ENCODE measurements at places on chromosomes 1 and 21.

DNA sequence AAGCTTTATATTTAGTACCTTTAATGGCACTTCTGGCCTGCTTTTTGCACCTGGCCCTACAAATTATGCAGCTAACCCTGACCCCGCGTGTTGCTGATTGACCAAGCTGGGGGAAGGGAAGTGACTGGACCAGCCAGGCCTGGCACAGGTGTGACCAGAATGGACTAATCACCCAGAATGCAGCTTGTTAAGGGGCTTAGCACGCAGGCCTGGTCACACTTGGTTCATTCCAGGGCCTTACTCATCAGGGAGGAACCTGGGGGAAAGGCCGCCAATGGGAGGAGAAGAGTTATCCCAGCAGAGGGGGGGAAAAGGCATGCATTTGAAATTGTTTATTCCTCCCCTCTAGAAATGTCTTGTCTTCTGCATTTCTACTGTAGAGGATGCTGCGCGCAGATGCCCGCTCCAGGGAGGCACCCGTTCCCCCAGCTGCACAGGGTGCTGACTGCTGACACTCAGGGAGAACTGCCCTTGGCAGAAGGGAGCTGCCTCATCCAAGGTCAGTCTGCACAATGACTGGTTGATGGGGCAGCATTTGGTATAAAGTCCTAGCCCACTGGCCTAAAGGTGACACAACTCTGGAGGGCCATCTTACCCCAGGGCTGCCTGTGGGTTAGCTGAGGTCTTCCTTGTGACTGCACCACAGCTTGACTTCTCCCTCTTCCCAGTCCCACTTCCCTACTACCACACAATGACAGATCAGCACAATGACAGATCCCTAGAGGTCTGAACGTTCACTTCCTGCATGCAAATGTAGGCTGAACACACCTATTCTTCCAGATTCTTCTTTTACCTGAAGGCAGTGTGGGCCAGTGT is 29.0 kb downstream of the DHCR24 start:
- DNase-seq, result no peak

DNA sequence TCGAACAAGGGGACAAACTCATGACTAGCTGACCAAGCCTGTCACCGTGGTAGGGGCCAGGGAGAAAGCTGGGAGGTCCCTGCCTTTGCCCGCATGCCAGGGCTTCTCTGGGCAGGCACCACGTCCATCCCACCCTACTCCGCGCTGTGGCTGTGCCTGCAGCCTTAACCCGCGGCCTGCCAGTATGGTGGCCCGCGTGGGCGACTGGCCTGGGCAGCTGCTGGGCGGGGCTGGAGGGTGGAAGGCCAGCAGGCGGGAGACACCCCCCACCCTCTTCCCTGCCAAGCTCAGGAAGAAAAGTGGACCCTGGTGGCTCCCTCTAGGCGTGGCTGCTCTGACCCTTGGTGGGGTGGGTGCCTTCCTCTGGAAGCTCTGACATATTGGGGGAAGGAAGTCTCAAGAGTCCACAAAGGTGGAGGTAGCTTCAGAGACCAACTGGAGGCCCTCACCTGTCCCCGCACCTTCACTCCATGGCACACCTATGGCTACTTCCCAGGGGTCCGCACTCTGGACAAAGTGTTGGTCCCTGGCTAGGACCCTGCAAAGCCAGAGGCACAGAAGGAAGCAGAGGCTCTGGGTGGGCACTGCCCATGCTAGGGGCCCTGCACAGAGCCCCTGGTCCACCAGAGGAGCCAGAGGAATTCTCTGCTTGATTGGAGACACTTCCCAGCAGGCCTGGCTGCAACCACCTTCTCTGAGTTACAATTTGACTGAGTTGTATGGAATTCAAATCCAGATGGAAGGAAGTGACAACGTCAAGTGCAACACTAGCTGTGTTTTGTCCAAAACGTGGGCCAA is 3.3 kb upstream of the SKI start:
- no peak for DNase-seq

DNA sequence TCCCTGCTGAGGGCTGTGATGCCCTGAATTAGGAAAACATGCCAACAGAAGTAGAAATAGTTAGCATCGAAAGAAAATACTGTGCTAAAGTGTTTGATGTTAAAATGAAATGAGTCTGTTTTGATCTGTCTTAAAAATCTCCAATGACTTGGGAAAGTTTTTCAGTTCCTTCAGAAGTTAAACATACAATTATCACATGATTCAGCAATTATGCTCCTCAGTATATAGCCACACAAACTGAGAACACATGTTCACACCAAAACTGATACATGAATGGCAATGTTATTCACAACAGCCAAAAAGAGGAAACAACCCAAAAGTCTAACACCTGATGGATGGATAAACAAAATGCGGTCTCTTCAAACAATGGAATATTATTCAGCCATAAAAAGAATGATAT is 130.6 kb downstream of the PTPN14 start:
- no peak for DNase-seq

GRCh38 chr1:196063294-196063693 is 544.9 kb downstream of the KCNT2 start:
- DNase-seq, result no peak

- no peak for DNase-seq
Observed at GRCh38 chr21:45027241-45028196, 46.9 kb upstream of the ADARB1 start.

DNA sequence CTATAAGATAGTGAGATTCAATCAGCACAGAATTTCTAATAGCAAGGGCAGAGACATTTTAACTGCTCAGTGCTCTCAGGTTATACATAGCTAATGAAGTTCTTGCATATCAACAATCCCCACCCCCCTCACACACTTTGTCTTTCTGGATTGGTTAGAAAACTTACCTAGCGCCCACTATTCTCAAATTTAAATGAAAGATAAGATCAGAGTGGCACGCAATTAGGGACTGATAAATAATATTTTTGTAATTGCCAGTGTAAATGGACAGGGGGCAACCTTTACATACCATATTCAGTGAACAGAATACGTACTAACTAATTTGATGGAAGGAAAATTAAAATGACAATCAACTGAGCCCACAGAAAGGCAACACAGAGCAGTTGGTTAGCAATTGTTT is 11.7 kb downstream of the SELL start:
- no peak for DNase-seq

- DNase-seq, result no peak
Observed at GRCh38 chr1:41006942-41007865, 14.3 kb downstream of the SLFNL1 start.

GRCh38 chr1:117312453-117313138 is 54.7 kb upstream of the MAN1A2 start:
- DNase-seq, result no peak

DNA sequence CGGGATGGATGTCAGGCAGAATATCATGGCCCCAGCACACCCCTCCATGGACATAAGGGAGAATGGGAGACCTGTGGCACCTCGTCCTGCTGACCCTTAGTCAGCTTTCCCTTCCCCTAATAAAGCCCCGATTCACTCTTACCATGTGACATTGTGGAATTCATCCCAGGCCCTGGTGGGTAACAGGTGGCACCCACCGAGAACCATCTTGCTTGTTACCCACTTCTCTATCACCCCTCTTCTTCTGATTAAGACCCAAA is 32.9 kb downstream of the CSMD2 start:
- no peak for DNase-seq

- DNase-seq, result no peak
Observed at GRCh38 chr1:57089855-57090254, 124.0 kb upstream of the C8B start.

GRCh38 chr1:245969283-245969682 is 537.8 kb downstream of the SMYD3 start:
- peak; percentile 22 for DNase-seq

DNA sequence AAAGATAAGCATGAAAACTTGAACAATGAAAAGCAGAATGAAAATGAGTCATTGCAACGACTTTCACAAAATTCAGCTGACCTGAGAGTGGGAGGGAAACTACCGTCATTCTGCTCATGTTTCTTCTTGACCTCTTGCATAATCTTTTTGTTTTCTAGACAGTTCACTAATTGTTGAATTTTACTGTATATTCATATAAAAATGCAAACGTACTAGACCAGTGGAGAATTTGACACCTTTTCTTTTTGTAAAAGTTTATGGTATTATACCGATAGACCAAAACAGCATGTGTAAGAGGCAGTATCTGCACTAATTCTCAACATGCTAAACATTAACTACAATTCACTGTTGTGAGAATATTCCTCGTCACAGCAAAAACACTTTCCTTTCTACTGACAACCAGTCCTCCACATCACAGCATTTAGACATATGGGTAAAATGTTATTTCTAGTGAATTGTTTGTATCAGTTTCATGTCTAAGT is 137.8 kb downstream of the GREM2 start:
- DNase-seq, result no peak

- peak; percentile 57 for DNase-seq
Observed at GRCh38 chr1:240190881-240191401, 99.3 kb downstream of the FMN2 start.

DNA sequence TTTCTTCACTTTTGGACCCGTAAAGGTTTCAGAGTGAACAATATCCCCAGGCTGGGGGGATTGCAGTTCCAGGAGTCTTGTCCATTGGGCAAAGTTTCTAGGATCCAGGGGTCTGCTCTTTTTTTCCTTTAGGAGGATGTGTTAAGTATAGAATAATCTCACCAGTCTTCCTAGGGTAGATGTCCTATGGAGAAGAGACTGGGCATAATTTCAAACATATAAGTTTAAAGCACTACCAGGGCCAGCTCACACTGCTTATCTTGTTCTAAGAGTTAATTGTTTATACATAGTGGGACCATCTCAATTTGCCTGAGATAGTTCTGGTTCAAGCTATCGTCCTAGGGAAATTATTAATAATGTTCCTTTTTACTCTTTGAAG is 1.2 kb downstream of the CHI3L2 start:
- no peak for DNase-seq

GRCh38 chr1:243325305-243325890 is 69.6 kb downstream of the SDCCAG8 start:
- peak; percentile 77 for DNase-seq

- no peak for DNase-seq
Observed at GRCh38 chr1:201614262-201615015, 75.5 kb downstream of the NAV1 start.

GRCh38 chr1:75126611-75127101 is 7.5 kb upstream of the LHX8 start:
- DNase-seq, result no peak

GRCh38 chr1:27614625-27615344 is 10.8 kb upstream of the AHDC1 start:
- DNase-seq, result no peak

DNA sequence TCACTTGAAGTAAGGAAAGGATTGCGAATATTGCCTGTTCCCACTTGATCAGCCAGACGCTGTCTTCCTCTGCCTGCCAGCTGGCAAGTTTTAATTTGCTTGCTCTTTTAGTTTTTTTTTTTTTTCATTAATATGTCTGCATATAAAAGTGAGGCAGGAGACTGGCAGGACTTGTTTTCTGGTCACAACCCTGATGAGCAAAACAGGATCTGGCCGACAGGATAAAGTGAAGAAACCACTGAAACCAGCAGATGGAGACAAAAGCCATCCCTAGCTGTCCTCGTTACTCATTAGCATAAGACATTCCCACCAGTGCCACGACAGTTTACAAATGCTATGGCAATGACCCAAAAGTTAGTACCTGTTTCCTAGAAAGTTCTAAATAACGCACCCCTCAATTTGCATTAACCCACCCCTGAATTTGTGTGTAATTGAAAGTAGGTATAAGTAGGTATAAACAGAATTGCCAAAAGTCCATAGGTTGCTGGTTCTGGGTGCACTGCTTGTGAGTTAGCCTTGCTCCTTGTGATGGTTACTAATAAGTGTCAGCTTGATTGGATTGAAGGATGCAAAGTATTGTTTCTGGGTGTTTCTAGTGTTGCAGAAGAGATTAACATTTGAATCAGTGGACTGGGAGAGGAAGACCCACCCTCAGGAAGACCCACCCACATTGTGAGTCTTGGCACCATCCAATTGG is 60.8 kb downstream of the ZNF684 start:
- peak; percentile 77 for DNase-seq

GRCh38 chr1:12617901-12618660 is at the start of gene DHRS3:
Gene DHRS3, minus strand, starts transcription at chr1:12618210. Its CDS starts 862 bp downstream, at chr1:12617348.
- no peak for DNase-seq

- peak; percentile 90 for DNase-seq
Observed at GRCh38 chr1:89566761-89567174, 42.1 kb downstream of the LRRC8B start.

DNA sequence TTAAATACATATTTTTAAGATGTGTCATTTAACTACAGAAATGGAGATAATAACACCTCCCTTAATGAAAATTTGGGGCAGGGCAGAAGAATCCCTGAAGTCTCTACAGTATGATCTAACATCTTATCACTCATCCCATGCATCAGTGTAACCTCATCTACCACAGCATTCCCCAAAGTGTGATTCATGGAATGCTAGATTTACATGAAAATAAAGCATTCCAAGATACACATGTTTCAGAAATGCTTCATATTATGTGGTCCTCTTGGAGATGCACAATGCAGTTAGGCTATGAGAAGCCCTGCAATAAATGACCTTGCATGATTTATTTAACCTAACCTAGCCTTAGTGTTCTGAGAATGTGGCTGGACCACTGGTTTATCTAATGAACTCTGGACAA is 166.9 kb upstream of the SYT6 start:
- no peak for DNase-seq

GRCh38 chr1:241518476-241519307 is 863 bp downstream of the FH start:
- peak; percentile 17 for DNase-seq

DNA sequence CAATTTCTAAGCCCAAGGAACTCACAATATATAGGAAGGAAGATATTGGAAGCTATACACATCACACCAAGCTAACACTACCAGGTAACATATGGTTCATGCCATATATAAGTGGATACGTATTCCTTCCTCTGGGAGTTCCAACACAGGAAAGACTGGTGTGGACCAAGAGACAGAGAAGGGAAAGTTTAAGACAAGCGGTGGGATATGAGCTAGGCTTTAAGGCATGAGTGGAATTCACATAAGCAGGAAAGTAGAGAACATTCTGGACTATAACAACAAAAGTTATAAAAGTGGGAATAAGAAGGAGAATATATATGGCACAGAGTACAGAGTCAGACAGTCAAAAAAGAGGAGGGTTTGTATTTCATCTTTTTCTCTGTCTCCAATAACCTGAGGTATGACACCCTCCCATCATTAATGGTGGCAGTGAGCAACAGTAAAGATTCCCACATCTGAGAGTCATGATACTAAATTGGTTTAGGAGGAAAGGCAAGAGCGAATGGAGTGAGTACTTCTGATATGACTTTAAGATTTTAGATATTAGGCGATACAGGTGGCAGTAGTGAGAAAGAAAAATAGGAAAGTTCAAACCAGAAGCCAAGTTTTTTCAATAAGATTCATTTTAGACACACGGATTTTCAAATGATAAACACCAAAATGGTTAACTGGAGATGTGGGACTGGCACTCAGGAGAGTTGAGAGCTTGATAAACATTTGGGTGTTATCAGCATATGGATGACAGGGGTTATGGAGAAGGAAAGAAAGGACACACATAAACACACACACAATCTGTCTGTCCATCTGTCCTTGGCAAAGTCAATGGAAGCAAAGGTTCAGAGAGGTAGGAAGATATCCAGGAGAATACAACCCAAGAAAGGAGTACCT is 87.4 kb upstream of the TTC39A start:
- DNase-seq, result no peak

All from pons (tissue), 1 donor.